NCI-H2029 (cell line): ENCODE measurements at places on chromosomes 4 and X.

GRCh38 chr4:105139646-105140045 lies 7.0 kb upstream of the TET2 start:
- DNase-seq, result no peak

- no peak for DNase-seq
Measured at GRCh38 chr4:44326741-44327140, 121.9 kb downstream of the KCTD8 start.

DNA sequence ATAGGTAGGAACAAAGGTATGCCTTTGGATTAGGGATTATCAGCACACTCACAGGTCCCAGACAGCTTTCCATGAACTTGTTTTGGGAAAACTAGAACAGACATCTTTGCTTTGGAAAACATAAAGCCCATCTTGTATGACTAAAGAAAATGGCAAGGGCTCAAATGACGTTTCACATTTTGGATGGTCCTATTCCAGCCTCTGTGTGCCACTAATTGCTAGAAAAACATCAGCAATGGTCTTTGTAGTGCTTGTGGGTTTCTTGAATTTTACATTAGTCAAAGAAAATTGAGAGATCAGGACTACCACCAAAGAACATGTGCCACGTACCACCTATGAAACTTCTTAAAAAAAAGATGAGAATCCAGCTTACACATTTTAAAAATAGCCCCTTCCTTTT lies 111.4 kb downstream of the HDAC8 start:
- no peak for DNase-seq

- no peak for DNase-seq
Measured at GRCh38 chr4:104615496-104615895, 120.8 kb upstream of the CXXC4 start.

GRCh38 chr4:78482281-78482680 lies 69.3 kb upstream of the ANXA3 start:
- no peak for DNase-seq

GRCh38 chr4:115711575-115711974 lies 598.2 kb upstream of the NDST4 start:
- no peak for DNase-seq

GRCh38 chrX:120136840-120137239 lies 21.1 kb upstream of the RHOXF1 start:
- DNase-seq, result no peak

DNA sequence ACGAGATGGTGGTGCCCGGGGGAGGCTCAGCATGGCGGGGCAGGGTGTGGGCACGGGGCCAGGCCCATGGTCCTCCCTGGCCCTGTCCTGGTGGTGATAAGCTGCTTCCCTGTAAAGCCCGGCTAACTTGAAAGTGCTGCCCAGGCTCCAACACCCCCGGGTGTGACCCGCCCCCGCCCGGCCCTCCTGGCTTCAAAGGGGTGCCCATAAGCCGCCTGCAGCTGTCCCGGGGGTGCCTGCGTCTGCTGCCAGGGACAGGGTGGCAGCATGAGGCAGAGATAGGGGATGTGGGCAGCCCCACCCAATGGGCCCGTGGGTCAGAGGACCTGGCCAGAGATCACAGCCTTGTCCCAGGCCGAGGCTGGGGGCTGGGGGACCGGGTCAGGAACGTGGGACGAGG lies 18.1 kb downstream of the FGFRL1 start:
- no peak for DNase-seq

GRCh38 chr4:122890147-122890795 lies 32.1 kb downstream of the NUDT6 start:
- DNase-seq, result no peak

- DNase-seq, result peak; percentile 62
Measured at GRCh38 chr4:182604161-182604622, 313.0 kb downstream of the DCTD start.

- DNase-seq, result no peak
Measured at GRCh38 chr4:21077967-21078366, 377.7 kb downstream of the PACRGL start.

DNA sequence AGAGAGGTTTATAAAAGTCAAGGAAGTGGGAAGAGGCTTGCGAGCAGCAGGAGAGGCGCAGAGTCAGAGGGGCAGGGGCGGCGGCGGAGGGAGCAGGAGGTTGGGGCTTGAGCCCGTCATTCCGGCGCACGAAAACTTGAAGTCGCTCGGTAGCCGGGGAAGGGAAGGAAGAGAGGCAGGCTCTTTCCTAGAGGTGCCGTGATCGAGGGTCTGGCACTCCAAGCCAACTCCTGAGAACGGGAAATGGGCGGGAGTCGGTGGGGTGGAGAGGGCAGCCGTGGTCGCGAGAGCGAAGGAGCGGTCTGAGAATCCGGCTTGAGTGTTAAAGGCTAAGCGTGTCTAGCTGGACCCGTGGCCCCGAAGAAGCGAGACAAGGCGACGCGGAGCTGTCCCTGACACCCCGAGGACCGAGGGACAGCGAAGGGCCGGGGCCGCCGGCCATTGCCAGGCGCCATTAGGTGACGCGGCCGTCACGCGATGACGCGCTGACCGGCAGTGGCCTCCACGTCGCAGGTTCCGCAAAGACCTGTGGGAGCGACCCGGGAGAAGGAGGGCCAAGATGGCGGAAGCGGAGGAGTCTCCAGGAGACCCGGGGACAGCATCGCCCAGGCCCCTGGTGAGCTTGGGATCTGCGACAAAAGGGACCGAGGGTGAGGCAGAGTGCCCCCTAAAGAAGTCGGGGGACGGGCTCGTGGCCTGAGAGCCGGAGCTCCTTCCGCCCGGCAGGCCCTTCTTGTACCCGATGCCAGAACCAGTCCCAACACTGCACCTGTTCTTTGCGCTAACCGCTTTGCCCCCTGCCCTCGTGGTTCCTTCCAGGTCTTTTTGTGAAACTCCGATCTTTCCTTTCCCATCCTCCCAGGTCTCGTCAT lies at the start of gene YIPF6:
Gene YIPF6 (plus strand): TSS at position 544 of the 872 bp plus-strand sequence. CDS start 16 bp downstream, at position 560.
- peak; percentile 54 for DNase-seq

GRCh38 chrX:64394059-64394873 lies 986 bp downstream of the MTMR8 start:
- no peak for DNase-seq

DNA sequence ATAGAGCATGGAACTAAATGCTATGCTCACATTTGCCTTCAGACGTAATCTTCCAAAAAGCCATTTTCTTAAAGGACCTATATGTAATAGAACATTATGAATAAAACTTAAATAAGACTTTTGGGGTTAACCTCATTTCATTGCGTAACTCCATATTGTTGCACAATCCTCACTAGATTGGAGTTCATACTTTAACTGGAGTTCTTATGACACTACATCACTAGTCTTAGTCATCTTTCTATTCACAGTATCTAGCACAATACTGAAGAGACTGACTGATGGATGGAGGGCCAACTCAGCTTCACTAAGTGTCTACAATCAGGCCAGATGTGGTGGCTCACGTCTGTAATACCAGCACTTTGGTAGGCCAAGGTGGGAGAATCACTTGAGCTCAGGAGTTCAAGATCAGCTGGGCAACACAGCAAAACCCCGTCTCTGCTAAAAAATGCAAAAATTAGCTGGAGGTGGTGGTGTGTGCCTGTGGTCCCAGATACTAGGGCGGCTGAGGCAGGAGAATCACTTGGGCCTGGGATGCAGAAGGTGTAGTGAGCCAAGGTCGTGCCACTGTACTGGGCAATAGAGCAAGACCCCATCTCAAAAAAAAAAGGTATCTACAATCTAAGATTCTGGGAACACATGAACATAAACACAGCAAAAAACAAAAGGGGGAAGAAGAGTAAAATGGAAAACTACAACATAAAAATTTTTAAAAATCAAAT lies 80.8 kb upstream of the MAB21L2 start:
- no peak for DNase-seq

DNA sequence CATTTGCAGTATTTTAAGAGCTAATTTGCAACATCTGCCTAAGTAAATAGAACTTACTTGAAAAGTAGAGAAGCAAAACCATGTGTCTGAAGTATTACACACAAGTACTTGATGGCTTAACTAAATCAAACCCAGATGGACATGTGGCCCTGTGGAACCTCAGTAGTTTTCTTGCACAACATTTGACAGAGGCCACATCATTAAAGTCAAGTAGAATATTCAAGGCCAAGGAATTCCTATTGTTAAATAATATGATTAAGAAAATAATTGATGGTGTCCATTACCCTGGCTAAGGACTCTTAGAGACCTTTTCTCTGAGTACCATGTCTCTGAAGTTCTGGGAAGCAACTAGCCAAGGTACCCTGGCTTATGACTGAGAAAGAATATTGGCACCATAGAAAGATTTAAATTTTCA lies 135.4 kb upstream of the OTUD4 start:
- no peak for DNase-seq
